CD4-positive, alpha-beta T cell treated with Interleukin-17A for 1 hour (primary cell): ENCODE measurements at places on chromosomes 2 and 18.

GRCh38 chr2:123085484-123085883, 939.6 kb upstream of the CNTNAP5 start:
- no peak for DNase-seq

DNA sequence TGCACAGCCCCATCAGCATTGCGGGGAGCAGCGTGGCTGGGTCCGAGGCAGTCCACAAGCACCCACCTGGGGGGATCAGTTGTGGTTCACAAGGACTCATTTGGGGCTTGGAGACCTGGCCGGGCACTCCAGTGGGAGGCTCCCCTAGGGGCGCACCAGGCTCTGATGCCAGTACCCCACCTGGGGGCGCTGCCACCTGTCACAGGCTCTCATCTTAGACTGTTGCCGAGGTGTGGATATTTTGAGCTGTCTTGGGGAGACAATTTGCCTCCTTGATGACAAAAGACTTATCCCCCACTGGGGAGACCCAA, 3.0 kb downstream of the ADRA2B start:
- no peak for DNase-seq

GRCh38 chr2:196234672-196235071, 63.3 kb upstream of the STK17B start:
- DNase-seq: peak; percentile 54

DNA sequence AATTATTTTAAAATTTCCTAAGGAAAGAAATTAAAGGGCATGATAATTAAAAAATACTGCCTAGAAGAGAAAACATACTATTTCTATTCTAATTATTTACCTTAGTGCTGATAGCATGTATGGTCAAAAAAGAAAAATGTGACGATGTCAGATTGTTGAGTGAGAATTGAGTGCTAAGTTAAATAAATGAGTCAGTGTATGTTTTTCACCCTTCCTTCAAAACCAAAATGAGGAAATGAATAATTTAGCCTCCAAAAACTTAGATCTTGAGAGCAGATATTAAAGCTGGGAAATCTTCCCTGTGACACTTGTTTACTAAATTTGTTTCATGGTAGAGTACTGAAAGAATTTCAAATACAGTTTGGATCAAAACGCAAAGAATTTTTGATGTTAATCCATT, 58.6 kb upstream of the NYAP2 start:
- DNase-seq: no peak

DNA sequence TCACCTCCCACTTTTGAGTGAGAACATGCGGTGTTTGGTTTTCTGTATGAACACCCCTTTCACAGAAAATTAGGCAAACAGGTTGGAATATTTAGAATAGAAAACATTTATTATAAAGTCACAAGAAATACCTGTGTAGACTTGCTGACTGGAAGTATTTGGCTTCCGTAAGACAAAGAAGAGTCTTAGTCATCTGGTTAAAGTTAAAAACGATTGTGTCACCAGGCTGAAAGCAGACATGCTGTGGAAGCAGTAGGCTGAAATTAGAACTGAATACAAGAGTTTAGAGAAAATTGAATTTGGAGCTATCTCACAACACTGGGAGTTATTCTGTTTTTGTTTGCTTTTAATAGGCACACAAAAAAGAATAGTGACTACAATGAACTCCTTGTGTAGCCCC, 16.2 kb upstream of the CLASP1 start:
- no peak for DNase-seq

DNA sequence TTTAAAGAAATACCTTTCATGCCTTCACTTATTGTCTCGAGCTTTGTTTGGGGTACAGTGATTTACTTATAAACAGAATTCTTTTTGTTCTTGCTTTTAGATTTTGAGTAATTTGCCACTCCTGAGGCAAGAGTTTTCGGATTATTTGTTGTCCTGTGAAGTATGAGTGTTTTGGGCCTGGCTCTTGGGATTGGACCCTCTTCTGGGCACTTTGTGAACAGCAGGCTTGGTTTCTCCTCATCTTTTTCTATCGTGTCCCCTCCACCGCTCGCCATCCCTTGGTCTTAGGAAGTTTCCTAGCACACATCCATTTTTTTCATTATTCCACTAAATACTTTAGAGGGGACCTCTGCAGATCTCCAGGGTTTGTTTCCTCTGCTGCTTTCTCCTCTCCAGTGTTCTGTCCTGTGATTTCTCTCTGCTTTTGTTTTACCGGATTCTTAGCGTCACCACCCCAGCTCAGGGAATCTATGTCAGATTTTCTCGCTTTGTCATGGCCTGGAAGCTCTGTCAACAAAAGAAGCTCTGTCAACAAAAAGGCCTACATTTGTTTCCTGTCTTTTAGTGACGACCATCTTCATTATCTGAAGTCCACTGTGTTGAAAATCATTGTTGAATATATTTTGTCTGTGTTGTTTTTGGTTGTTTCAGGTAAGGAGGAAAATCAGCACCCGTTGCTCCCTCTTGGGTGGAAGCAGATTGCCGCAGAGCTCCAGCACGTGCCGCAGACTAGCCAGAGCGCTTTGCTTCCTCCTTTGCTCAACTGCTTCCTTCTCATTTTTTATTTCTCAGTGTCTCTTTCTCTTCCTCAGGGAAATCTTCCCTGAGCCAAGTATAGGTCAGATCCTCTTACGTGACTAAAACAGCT, 27.8 kb downstream of the ANKRD62 start:
- no peak for DNase-seq

GRCh38 chr2:12269041-12269972, 447.4 kb upstream of the TRIB2 start:
- no peak for DNase-seq

GRCh38 chr2:210452194-210452593, 24.4 kb downstream of the LANCL1 start:
- DNase-seq: no peak

DNA sequence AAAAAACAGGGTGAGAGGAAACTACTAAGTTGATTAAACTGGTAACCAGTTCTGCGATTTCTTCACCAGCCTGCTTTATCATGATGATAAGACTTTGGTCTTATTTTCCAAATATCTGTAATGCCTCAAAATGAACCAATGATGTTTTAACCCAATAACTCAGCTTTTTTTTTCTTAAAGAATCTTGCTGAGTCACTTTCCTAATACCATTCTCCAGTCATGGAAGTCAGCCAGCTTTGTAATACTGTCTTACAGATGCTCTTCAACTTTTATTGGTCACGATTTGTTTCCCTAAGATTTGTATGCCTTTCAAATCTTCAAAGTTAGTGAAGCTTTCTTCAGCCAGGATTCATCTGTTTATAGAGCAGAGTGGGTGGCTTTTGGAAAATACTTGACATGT, 47.7 kb upstream of the SMIM21 start:
- no peak for DNase-seq

DNA sequence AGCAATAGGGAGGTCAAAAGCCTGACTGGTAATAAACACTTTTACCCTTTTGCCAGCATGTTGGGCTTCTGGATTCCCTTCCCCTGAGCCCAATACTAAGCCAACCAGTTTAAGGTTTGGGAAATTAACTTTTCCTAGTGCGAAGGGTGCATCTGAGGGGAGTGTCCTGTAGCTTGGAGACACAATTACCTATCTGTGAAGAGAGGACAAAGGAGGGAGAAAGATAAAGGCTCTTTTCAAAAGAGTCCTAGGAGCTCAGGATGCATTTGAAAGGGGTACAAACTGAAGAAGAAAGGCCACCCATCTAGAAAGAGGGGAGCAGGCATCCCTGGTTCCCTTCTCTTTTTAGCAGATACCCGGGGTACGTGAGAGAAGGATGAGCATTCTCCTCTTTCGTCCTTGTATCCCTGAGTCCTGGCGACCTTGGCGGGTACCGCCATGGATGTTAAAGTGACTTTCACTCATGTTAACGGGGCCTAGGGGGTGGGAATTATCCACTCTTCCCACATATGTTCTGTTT, 25.1 kb downstream of the C18orf54 start:
- no peak for DNase-seq

DNA sequence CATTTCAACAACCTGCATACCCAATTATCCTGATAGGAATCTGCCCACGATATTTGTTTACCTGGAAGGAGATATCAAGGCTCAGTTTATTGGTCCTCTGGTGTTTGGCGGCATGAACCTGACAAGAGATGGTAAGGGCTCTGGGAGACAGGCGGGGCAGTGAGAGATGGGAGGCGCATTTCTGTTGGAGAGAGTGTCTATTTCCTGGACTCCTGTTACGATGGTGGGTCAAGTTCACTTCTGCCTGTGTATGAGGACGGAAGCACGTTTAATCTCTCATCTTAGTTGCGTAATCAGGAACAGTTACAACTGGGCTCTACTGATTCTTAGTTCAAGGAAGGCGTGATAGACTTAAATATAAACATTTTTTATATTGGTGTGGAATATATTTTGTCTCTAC, 8.9 kb downstream of the PDCL3 start:
- no peak for DNase-seq

DNA sequence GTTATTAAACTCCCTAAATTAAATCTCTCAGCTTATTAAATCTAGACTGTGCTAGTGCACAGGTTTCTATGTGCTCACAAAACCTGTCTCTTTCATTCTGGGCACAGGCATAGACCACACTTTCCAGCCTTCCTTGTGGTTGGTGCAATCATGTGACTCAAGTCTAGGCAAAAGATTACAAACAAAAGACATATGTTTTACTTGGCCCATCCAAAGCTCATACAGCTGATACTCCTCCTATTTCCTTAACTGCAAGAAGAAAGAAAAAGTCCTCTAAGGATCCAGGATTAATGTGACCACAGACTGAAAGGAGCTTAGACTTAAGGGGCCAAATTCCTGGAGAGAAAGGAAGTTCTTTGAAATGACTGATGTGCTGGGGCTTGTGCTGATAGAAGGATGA, 731.3 kb upstream of the RAB6C start:
- no peak for DNase-seq

GRCh38 chr2:241354668-241355658, 1.1 kb upstream of the FARP2 start:
- peak; percentile 86 for DNase-seq

- DNase-seq: peak; percentile 57
These were observed 64.0 kb downstream of the INPP4A start for GRCh38 chr2:98508709-98509066.

- no peak for DNase-seq
These were observed 155.5 kb downstream of the MYT1L start for GRCh38 chr2:2175381-2176090.

DNA sequence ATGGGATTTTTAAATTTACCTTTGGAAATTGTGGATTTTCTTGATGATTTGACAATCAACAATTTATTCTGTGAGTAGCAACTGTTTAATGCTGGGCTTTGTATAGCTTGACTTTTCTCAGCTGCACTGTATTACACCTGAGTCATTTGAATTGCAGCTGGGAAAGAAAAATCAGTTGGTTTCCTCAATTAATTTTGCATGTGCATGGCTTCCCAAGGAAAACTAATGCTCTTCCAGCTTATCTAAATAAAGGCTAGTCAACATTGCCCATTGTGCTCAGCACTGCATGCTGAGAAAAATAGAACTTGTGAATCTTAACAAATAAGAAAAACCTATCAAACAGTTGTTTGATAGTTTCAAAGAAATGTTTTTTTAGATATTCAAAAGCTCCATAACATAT, 268.3 kb upstream of the CDH20 start:
- no peak for DNase-seq

DNA sequence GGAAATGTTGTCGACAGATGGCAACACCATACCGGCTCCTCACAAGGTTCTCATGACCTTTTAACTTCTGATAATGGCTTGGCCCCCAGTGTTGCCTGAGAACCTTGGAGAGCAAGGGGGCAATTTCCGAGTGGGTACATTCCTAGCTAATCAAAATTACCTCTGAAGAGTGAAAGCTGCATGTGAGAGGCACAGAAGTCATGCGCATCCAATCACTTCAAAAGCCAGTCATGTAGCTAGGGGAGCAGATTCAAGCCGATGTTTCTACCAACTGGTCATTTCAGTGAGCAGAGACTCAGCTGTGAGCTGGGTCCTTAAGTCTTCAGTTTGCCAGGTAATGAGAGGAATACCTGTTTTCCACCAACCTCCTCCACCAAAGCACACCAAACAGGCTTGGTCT, 111.4 kb downstream of the LIPG start:
- DNase-seq: no peak

- no peak for DNase-seq
These were observed 836 bp downstream of the DTNA start for GRCh38 chr18:34710934-34711333.

DNA sequence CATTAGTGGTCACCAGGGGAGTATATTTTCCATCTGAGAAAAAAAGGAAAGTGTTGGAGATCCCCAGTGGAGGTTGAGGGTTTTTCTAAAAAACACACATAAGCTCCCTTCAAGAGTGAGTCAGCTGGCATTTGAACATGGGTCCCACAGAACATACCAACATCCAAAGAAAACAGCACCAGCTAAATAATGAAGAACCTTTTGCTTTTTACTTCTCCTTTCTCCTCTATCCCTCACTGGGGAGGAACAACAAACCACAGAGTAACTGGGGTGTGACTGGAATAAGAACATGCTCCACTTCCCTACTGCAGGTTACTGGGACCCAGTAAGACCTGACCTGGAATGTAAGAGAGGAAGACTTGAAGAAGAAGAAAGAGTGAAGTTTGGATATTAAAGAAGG, 56.5 kb upstream of the RAPH1 start:
- no peak for DNase-seq

DNA sequence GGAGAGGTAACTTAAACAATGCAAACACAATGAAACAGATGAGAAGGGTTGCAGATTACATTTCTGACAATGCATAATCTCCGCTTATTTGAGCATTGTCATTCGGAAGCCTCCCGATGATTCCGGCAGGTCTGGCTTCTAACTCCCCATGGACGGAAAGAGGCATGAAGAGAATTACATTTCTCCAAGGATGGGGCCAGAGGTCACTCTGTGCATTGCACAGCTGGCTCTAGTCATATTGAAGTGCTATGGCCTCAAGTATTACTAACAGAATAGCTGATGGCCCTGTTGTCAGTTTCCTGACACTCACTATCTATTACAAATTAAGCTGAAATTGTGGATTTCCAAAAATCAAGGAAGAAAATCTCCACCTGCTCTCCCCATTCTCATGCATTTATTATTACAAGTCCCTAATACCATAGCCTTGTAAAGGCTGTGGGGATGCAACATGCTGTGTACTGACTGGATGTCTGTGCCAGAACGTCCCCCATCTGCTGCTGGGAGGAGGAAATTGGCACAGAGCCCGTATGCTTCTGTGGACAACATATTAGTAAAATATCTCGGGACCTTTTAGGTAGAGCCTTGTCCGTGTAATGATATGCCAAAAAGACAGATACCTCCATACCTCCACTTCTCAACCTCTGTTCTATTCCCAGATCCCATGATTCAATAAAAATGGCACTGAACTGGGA, 168.1 kb downstream of the SETBP1 start:
- no peak for DNase-seq

DNA sequence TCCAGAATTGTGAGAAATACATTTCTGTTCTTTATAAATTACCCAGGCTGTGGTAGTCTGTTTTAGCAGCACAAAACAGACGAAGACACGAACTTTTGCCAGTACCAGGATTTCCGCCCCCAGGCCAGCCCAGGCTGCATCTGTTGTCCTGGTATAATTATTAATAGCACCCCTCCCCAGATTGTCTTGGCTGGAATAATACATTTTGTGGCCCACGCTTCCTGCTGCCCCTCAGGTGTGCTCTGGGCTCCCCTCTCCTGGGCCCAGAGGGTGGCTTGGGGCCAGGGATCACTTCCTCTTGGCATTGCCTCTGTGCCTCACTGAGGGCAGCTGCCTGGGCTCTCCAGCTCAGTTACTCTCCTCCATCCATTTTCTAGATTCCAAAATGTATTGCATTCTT, 102.1 kb upstream of the HS6ST1 start:
- no peak for DNase-seq
